Tibial nerve (tissue), 4 donors: ENCODE measurements at places on chromosomes 1 and 21. TPM values are rescaled to one million over a fixed set of nuclear protein-coding genes. Genes with fewer than 3 reads are reported as not detected.

EPHA10 gene
- 0.30 TPM for total RNA-seq

GSTM1 gene
- total RNA-seq = 14.1 TPM

ATP5PF gene
- total RNA-seq = 53.1 TPM

NVL gene
- 32.8 TPM for total RNA-seq

TRIM17 gene
- 0.63 TPM for total RNA-seq

CFHR4 gene
- not detected for total RNA-seq

PLA2G2A gene
- 509 TPM for total RNA-seq

GSTM4 gene
- total RNA-seq = 16.3 TPM

PADI4 gene
- total RNA-seq = not detected

DTL gene
- not detected for total RNA-seq

HIPK1 gene
- total RNA-seq = 42.3 TPM

SLAMF9 gene
- not detected for total RNA-seq

CFHR5 gene
- total RNA-seq = not detected
